ENCODE measurements at places on chromosomes 13 and 19.
A peak's percentile ranks its signal among the peaks of the same experiment; 100 is the strongest.

DNA sequence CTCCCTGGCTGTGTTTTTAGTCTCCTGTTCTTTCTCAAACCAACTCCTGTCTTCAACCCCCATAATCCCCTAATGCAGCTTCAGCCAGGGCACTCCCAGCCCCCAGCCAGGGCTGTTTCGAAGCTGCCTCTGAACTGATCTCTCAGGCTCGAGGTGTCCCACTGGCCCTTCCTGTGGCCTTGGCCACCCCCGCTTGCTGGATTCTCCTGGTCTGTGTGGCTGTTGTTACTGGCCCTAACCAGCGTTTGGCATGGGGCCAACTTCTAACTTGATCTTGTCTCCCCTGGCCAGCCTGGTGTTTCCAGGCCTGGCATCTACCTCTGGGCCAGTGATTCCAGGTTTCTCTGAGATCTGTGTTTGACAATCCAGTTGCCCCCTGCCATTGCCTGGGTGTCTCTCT lies 11.0 kb downstream of the XAB2 start:
- no peak for DNase-seq

- DNase-seq = no peak
These were observed 339.4 kb downstream of the TEX29 start for GRCh38 chr13:111659842-111660241.

- no peak for DNase-seq
These were observed 1952.0 kb upstream of the PCDH20 start for GRCh38 chr13:63367522-63368198.

DNA sequence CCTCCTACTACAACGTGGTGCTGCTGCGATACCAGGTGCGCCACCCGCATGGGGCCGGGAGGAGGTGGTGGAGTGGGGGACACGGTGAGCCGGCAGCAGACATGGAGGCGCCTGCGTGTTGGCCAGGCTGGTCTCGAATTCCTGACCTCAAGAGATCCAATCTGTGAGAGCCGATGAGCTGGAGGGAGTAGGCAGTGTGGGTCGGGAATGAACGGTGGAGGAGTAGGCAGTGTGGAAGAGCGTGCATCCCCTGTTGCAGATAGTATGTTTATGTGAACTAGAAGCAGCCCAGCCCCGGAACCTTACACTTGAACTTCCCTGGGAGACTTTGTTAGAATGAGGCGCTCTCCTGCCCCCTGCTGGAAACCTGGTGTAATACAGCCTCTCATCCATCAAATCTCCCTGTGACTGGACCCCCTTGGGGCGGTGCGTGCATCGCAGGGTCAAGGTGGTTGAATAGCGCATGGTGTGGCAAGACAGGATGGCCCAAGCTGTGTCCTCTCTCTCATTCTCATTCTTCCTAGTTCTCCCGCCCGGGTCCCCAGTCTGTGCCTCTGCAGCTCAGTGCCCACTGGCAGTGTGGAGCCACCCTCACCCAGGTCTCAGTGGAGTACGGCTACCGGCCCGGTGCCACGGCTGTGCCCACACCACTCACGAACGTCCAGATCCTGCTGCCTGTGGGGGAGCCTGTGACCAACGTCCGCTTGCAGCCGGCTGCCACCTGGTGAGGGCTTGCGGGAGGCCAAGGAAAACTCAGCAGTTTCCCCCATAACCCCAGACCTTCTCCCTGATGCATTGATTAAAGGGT lies 10.5 kb upstream of the B3GNT3 start:
- no peak for DNase-seq

GRCh38 chr13:27450921-27451471 lies 632 bp upstream of the MTIF3 start:
- DNase-seq = no peak

- no peak for DNase-seq
These were observed 109.9 kb downstream of the OLFM4 start for GRCh38 chr13:53138376-53139036.

DNA sequence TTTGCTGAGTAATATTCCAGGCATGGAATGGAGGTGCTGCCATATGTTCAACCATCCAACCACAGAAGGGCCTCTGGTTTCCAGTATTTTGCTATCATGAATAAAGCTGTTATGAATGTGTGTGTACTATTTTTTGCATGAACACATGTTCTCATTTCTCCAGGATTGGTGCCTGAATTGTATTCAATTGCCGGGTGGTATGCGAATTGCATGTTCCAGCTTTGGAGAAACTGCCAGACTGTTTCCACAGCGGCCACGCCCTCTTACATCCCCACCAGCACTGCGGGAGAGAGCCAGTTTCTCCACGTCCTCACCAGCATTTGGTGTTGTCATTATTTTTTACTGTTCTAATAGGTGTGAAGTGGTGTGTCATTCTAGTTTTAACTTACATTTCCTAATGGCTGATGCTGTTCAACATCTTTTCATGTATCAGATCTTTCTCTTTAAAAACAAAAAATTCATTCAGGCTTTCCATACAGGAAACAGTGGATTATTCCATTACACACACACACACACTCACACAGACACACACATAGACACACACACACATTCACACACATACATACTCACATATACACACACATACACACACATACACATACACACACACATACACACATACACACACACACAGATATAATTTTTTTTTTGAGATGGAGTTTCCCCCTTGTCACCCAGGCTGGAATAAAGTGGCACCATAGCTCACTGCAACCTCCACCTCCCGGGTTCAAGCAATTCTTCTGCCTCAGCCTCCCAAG lies 154.1 kb downstream of the PTPRS start:
- DNase-seq = peak; percentile 42

- DNase-seq = no peak
These were observed 127.5 kb downstream of the RFC3 start for GRCh38 chr13:33945477-33945876.

GRCh38 chr13:102693250-102693649 lies 1.6 kb downstream of the METTL21C start:
- DNase-seq = no peak

- no peak for DNase-seq
These were observed 6.9 kb downstream of the HAUS5 start for GRCh38 chr19:35619290-35619923.

DNA sequence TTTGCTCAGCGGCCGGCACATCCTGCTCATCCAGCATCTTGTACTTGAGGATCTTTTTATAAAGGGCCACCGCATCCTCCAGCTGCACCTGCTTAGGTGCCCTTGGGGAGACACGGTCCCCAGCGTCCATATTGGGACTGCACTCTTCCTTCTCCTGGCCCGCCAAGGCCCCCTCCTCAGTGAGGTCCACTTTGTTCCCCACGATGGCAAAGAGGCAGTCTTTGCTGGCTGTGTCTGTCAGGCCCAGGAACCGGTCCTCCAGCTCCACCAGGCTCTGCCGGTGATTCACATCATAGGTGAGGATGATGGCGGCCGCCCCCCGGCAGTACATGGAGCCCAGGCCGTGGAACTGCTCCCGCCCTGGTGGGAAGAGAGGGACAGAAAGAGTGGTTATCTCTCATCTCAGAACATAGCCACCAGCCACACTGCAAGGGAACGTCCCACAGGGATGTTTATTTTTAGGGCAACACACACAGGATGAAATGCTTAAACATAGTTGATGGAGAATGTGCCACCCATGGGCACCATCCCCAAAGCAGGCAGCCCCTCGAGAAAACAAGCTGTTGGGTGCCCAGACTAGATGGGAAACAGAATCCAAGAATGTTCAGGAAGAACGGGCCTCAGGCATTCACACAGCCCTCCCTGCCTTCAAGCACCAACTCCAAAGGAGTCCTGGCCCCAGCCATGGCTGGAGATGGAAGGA lies 37.5 kb downstream of the RAB20 start:
- DNase-seq = no peak

DNA sequence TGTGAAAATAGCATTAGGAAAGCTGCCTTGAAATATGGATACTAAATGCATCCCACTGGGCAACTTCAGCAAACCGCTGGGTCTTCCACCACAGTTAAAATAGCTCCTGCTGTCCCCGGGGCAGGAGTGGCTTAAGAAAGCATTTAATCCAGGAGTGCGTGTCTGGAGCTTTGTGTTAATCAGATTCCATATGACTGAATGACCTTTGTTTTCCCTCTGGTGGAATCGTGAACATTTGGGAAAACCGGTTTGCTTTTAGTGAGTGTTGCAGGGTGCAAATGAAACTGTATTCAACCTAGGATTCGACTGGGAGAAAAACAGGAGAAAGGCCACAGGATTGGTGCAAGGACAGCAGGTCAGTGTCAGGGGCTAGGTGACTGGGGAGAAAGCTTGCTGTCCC lies 237.6 kb upstream of the MAB21L1 start:
- DNase-seq = no peak

DNA sequence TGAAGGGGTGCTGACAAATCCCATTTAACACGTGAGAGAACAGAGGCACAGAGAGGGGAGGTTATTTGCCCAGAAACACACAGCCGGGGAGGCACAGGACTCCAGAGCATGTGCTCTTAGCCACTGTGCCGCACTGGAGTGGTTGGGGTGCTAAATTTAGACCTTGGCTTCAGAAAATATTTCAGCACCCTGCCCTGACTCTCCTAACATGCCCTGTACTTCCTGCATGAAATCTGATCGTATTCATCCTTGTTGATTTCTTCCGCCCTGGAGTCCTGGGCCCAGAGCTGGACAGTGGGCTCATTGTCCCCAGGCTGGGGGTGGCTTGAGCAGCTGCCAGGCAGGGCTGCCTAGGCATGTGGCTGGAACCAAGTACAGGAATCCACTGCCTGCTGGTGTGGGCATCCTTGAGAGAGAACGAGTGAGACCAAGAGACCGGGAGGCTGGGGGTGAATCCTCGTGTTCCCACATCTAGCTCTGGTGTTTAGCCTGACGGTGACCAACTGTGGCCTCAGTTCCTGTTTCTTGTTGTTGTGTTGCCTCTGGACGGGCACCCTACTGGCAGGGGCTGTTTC lies 5.3 kb downstream of the SLC27A1 start:
- DNase-seq = no peak

DNA sequence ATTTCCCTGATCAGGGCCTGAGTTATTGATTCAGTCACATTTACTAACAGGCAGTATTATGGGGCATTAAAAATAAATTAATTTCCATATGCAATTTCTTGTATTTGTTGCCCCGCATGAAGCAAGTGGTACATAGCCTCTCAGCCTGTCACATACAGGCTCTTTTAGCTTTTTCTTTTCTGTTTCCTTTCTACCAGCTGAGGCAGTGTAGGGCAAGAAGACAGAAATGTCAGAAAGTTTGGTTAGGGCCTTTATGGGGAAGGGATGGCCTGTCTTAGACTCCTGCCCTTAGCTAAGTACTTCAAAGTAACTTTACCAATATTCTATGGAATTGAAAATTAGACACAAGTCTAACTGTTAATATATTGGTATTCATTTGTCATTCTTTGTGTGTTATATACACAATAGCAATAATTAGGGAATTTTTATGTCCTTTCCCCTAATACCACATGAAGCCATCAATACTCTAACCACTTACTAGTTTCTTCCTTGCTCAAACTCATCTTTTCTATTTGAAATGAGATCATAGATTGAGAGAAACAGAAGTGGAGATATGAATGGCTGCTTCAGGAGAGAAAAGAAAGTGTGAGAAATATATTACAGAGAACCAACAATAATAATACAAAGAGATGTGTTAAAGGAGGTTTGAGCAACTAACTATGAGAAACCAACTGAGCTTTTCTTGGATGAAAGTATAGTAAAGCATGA lies 669.6 kb downstream of the PCDH17 start:
- DNase-seq = no peak

DNA sequence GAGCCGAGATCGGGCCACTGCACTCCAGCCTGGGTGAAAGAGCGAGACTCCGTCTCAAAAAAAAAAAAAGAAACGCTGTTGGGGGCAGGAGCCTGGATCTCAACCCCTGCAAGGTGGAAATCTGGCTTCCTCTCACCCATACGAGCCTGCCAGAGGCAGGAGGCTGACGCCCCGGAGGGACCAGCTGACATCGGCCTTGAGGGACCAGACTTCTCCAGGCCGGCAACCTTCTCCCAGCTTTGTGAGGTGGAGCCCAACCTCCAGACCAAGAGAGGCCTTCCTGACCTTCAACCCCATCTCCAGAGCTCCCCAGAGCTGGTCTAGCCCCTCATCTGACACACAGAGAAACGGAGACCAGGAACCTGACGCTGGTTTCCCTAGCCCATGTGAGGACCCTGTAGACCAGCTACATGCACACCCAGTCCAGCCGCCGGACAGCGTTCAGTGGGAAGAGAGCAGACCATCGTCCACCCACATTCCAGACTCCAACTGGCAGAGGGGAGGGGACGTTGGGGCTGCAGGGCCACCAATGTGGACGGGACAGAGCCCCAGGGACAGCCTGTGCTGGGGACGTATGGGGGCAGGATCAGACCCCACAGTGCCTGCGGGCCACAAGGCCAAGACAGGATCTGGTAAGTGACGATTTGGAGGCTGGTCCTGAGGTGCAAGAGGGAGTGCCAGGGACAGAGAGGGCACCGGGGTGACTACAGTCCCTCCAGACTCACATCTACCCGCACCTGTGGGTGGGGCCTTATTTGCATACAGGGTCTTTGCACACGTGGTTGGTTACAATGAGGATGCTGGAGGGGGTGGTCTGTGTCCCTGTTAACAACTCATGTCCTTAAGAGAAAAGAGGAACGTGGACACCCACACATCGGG lies 11.4 kb downstream of the SBNO2 start:
- DNase-seq = no peak

GRCh38 chr13:23729531-23729930 lies 159.3 kb downstream of the TNFRSF19 start:
- DNase-seq = no peak

DNA sequence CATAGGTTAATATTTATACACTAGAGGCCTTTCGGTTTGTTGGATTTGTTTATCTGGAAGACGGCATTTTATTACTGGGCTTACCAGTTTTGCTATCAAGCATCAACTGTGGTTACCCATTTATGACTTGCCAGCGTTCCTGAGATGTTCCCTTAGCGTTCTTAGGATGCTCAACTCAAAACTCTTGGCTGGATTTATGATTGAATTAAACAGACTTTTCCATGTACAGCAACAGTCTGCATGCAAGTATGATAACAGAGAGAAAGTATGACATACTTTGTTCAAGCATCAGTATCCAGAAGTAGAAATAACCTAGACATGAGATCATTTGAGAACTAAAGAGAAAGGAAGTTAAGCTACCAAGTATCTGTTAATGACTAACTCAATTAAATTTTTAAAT lies 29.9 kb upstream of the RNF113B start:
- DNase-seq = peak; percentile 93

DNA sequence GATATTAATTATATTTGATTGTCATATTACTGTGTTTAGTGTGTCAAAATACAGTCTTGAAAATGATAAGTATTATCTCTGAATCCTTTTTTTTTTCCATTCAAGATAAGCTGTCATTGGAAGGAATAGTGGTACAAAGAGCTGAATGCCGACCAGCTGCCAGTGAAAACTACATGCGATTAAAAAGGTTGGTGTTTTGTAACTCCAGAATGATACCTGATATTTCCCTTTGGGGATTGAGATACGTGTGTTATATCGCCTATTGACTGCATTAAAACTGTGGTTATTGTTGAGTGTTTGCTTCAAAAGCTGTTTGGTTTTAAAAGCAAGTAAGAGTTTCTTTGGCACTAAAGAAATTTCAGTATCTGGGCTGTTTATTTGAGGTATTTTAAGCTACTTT lies 6.5 kb upstream of the KCTD4 start:
- DNase-seq = no peak
